ENCODE measurements at places on chromosomes 7 and 10. TPM values are rescaled to one million over a fixed set of nuclear protein-coding genes. Genes with fewer than 3 reads are reported as not detected.

DNA sequence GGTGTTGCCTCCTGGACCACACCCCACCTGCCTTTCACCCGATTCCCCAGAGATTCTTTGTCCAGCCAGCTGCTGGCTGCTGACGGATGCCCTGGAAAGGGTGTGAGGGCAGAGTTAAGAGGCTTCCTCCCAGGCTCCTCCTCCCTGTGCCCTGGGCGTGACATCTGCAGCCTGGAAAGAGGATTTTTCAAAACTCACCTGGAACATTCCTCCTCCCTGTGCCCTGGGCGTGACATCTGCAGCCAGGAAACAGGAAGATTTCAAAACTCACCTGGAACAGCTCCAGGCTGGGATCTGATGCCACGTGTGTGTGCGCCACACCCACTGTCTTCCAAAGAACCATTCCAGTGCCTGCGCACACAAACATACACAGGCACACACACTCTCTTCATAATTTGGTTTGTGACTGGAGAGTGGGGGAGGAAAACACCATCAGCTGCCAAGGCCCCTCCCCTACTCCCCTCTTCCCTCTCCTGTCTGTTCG is 5.2 kb downstream of the MARVELD1 start:
- no peak for DNase-seq

- peak; percentile 25 for DNase-seq
These were observed 2.5 kb downstream of the HMX2 start for GRCh38 chr10:123150271-123150985.

The MYOF gene
- total RNA-seq, result 2.9 TPM

The DPYSL4 gene
- 43.6 TPM for total RNA-seq

- no peak for DNase-seq
These were observed 136.8 kb downstream of the C10orf90 start for GRCh38 chr10:126533644-126534043.
